Hematopoietic multipotent progenitor cell treated with erythropoietin and hydrocortisone succinate and interleukin-3 and kit ligand, for 15 days (in vitro differentiated cells): ENCODE measurements at places on chromosomes 7 and 10.

GRCh38 chr7:56291-56913, 136.0 kb upstream of the FAM20C start:
- no peak for DNase-seq

DNA sequence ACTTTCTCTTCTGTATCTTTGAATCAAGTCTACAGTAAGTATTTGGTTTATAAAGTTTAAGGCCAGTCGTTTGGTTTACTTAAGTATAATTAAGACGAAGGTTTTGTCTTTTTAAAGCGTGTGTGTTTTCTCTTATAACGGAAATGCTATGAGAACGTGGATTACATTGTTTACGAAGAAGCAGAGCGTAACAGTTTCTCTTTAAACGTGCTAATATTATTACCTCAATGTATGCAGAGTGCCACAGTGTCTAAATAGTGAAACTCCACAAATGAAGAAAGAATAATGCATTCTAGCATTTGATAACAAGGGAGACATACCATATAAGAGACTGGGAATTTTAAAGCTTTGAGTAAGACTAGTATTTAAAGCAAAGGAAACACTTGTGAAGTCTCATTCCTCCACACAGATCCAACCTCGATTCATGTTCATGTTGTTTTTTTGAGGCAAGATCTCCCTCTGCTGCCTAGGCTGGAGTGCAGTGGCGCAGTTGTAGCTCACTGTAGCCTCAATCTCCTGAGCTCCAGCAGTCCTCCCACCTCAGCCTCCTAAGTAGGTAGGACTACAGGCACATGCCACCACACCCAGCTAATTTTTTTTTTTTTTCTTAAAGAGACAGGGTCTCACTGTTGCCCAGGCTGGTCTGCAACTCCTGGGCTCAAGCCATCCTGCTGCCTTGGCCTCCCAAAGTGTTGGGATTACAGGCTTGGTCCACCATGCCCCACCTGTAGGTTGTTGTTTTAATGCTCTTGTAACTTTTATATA, 75.1 kb downstream of the ANKRD61 start:
- peak; percentile 82 for DNase-seq

DNA sequence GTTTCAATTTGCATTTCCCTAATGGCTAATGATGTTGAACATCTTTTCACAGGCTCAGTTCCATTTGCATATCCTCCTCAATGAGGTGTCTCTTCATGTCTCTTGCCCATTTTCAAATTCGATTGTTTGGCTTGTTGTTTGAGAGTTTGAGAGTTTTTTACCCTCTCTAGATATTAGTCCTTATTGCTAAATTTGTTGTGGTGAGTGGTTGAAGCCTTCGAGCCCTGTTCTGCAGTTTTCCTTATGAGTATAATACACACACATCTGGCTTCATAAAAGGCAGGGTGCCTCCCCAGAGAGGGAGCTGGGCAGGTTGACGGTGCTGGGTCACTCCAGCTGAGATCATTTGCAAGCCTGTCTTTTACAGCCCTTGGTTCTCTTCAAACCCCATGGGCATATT, 65.1 kb downstream of the RGS10 start:
- DNase-seq = no peak

GRCh38 chr7:1300636-1301035, 68.0 kb downstream of the UNCX start:
- no peak for DNase-seq

GRCh38 chr10:35498693-35499092, 106.4 kb upstream of the GJD4 start:
- DNase-seq = no peak

DNA sequence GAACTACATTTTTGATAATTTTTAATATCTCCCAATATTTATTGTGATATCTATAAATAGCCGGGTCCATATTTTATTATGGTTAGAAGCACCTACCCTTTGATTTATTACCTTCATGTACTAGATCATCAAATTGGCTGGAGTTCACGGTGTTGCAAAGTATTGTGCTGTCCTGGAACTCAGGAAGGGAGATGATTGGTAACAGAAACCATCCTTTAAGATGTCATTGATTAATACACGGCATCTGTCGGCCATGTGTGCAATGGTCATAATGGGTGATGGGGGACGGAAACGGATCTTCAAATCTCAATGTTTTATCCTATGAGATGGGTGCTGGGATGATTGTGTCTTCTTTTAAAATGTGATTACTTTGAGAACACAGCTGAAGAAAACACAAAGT, 157.0 kb downstream of the NEBL start:
- no peak for DNase-seq

- no peak for DNase-seq
These were observed 408.9 kb upstream of the SEMA3D start for GRCh38 chr7:85595750-85596178.

DNA sequence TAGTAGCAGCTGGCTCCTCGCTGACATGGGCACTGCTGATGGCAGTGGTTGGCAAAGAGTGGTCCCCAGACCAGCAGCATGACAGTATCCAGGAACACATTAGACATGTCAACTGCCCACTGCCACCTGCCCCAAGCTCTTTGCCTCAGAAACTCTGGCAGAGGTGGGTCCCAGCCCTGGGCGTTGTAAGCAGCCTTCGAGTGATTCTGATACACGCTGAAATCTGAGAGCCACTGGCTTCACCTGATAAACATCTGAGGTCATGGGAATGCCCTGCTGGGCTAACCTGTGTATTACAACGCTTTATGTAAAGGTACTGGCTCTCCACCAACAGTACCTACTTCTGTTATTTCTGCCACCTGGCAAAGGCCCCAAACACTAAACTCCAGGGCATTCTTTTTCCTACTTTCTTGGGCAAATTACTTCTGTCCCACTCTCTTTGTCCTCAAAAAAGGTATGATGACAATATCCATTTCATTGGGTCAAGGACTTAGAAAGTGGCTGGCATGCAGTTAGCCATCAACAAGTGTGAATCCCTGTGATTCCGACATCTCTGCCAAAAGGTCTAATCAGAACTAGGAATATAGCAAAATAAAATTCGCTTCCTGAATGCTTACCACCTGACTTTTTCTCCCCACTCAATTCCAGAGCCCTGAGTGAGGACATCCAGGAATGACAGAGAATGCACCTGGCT, 9.2 kb downstream of the SGMS1 start:
- DNase-seq = peak; percentile 61

DNA sequence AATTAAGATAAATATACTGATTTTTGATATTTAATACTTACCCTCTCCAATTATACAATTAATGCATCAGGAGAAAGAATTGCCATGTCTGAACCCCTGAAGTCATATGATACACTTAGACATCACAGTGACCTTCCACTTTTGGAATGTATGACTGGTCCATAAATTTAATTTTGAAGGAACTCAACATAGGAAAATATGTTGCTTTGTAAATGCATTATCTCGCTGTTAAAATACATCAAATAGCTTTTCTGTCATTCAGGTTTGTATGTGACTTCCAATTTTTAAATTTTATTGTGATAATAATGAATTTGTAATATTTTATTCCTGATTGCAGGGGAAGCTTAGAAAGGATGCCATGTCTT, 631.9 kb upstream of the ANKRD30A start:
- DNase-seq = no peak

- no peak for DNase-seq
These were observed 563.0 kb upstream of the SEMA3D start for GRCh38 chr7:85749696-85750453.

- no peak for DNase-seq
These were observed 7.2 kb downstream of the CPA2 start for GRCh38 chr7:130273933-130274255.

DNA sequence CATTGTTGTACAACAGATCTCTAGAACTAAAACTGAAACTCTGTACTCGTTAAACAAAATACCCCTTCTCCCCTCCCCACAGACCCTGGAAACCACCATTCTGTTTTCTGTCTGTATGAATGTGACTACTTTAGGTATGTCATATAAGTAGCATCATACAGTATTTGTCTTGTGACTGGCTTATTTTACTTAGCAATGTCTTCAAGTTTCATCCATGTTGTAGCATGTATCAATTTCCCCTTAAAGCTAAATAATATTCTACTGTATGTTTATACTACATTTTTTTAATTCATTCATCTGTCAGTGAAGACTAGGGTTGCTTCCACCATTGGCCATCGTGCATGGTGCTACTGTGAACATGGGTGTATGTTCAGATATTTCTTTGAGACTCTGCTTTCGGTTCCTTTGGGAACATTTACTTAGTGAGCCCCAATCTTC, 71.2 kb upstream of the RPA3 start:
- DNase-seq = no peak

GRCh38 chr7:85587785-85588184, 400.9 kb upstream of the SEMA3D start:
- DNase-seq = no peak

DNA sequence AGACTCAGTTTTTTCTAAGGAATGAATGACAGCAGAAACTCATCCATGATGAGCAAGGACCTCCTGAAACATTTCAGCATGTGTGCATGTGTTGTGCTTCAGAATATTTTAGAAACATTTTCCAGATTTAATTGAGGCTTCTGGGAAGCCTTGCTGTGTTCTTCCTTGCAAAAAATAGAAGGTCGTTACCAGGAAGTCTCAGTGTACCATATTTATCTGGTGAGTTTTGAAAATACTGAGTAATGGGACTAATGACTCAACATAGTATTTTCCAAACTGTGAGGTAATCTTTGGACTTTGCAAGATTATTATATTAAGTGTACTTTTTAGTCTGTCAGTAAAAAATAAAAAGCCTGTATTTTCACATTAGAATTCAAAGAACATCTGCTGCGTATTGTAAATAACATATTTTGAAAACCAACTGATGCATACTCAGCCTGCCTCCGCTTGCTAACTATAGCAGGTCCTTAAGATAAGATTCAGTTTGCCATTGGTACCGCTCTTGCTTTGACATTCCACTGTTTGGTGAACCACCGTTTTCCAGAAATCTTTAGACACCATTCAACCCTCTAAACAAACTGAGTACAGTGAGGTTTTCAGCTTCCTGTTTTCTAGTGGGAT, 739.6 kb upstream of the GALNT17 start:
- no peak for DNase-seq

DNA sequence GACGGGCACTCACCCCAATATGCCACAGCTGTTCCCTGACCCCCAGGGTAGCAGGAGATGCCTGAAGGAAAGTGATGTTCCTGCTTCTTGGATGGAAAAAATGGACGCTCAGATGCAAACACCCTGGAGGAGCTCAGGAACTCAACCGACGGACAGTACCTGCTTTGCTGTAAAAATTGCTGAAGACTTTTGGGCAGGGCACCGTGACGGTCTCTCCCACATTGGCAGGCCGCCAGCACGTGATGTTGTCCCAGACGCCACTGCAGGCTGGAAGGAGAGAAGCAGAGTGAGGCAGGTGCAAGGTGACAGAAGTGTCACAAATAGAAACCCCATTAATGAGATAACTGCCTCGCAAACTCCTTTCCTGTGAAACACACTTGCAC, 35.0 kb downstream of the VIPR2 start:
- DNase-seq = no peak

- DNase-seq = no peak
These were observed 12.2 kb upstream of the C10orf105 start for GRCh38 chr10:71731791-71732190.

DNA sequence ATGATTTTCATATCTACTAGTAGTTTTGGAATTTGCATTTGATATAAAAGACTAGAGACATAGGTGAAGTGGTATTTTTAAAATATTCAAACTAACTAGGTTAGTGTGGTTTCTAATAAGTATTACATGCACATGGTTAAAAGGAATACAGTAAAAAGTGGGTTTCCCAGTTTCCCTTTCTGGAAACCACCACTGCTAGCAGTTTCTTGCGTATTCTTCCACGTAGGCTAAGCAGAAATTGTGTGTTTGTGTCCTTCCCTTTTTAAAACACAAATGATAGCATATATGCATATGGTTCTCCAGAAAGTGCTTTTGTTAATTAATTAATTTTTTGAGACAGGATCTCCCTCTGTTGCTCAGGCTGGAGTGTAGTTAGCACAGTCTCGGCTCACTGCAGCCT, 15.4 kb downstream of the NRF1 start:
- DNase-seq = no peak

GRCh38 chr10:89258881-89259280, 7.3 kb upstream of the LIPA start:
- DNase-seq = no peak

GRCh38 chr10:124495162-124495561, 33.5 kb downstream of the LHPP start:
- no peak for DNase-seq

DNA sequence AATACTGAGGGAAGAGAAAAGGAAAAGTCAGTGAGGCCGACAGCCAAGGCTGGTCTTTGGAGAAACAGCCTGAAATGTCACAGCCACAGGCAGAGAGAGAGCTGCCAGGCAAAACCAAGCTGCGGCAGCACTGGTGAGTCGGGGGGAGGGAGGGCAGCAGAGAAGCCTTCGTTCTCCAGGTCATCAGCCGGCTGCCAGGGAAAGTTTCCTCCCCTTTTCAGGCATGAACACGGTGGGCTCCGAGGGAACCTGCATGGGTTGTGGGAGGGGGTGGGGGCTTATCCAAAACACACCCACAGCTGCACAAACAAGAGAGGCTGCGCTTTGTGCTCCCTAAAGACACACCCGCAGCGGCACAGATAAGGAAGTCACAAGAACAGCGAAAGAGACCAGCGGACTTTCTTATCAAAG, 62.3 kb upstream of the NKX6-2 start:
- no peak for DNase-seq

DNA sequence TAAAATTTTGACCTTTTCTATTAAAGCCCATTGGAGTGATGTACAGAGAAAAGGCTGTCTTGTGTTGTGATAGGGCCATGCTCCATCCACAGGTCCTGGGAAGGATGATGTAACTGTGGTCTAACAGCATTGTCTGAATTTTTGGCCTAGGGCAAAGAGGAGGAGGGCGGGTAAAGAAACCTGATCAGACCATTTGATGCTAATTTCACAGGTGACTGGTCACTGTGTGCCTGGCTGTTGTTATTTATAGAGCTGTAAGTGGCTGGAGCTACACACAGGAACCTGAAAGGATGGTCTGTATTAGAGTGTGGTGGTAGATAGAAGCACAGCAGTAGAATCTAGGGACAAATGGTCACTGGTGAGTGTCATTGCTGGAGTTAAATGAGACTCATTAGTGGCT, 182.1 kb downstream of the AUTS2 start:
- no peak for DNase-seq

GRCh38 chr10:43853369-43853768, 204.7 kb upstream of the ZNF32 start:
- no peak for DNase-seq

DNA sequence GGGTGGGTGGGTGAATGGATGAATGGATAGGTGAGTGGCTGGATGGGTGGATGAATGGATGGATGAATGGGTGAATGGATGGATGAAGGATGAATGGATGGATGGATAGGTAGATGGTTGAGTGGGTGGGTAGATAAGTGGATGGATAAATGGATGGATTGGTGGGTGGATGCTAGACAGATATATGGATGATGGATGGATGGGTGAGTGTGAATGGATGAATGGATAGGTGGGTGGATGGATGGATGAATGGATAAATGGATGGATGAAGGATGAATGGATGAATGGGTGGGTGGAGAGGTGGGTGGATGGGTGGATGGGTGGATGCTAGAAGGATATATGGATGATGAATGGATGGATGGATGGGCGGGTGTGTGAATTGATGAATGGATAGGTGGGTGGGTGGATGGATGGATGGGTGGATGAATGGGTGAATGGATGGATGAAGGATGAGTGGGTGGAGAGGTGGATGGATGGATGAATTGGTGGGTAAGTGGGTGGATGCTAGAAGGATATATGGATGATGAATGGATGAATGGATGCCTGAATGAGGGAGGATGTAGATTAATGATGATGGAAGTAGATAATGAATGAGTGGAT, 20.4 kb downstream of the ELFN1 start:
- DNase-seq = no peak
